Activated CD4-positive, alpha-beta T cell treated with anti-CD3 and anti-CD28 coated beads, Interleukin-2, amount 10 ng/mL, durations not matched to agents 24 days and 14 days (primary cell): ENCODE measurements at places on chromosomes 11 and 22. TPM values are rescaled to one million over a fixed set of nuclear protein-coding genes. Genes with fewer than 3 reads are reported as not detected.
A peak's percentile ranks its signal among the peaks of the same experiment; 100 is the strongest.

Gene COPB1
- 91.8 and 93.5 TPM in 2 replicates for total RNA-seq

- peak overlapping the region; percentile 93 for H3K27ac ChIP-seq
- H3K4me1 ChIP-seq, result peaks cover 60% of the 10 kb centered on the region
- H3K4me3 ChIP-seq, result peak overlapping the region; percentile 88
- DNase-seq, result peak; percentile 82
These were observed 798 bp downstream of the BCR start for GRCh38 chr22:23180893-23181720.

- peaks cover 3% of the 10 kb centered on the region for H3K27me3 ChIP-seq
- peaks cover 2% of the 10 kb centered on the region for H3K36me3 ChIP-seq
- no peak for DNase-seq
- H3K4me1 ChIP-seq, result peaks cover 4% of the 10 kb centered on the region
These were observed 12.5 kb upstream of the CCDC117 start for GRCh38 chr22:28759861-28760560.

DNA sequence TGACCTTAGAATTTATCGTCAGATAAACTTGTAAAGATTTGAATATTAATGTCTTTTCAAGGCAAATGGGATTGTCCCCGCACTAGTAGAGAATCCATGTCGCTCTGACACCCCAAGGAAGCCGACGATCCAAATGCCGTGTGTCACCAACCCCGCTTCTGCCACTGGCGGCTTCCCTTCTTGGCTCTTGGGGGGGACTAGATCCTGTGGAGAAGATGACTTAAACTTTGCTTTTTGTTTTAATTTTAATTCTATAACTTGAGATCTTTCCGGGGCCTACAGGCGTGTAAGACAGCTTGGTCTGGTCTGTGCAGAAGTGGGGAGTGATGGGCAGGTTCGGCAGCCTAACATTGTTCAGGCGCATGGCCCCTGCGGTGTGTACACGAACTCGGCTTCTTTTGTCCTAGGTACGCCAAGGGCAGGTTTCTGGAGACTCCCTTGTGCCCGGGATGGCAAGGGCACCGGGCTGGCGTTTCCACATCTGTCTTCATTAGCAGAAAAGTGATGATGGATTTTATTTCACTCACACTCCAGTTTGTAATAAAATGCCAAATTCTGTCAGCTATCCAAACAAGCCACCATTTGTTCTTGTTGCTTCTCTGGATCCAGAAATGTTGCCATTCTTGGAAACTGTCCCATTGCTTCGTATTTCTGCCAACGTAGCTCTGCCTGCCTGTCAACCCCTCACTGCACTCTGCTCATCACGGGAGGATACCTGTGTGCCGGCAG, 6.7 kb downstream of the YDJC start:
- H3K36me3 ChIP-seq, result peaks cover 40% of the 10 kb centered on the region
- no peak overlapping the region for H3K4me3 ChIP-seq
- peaks cover 28% of the 10 kb centered on the region for H3K4me1 ChIP-seq
- DNase-seq, result no peak
- no peaks in the 10 kb centered on the region for H3K27me3 ChIP-seq

- no peak overlapping the region for H3K27ac ChIP-seq
- DNase-seq, result peak; percentile 57
- no peaks in the 10 kb centered on the region for H3K27me3 ChIP-seq
- no peak overlapping the region for H3K4me3 ChIP-seq
- no peaks in the 10 kb centered on the region for H3K36me3 ChIP-seq
These were observed 4.1 kb downstream of the LRRC56 start for GRCh38 chr11:541433-541885.

GRCh38 chr11:7490535-7490934, 5.2 kb downstream of the OLFML1 start:
- H3K4me3 ChIP-seq, result no peak overlapping the region
- no peak overlapping the region for H3K27ac ChIP-seq
- no peaks in the 10 kb centered on the region for H3K4me1 ChIP-seq
- H3K36me3 ChIP-seq, result no peaks in the 10 kb centered on the region
- H3K27me3 ChIP-seq, result peaks cover 2% of the 10 kb centered on the region
- DNase-seq, result no peak

Gene ANO9
- total RNA-seq, result 35.4 and 36.9 TPM in 2 replicates

DNA sequence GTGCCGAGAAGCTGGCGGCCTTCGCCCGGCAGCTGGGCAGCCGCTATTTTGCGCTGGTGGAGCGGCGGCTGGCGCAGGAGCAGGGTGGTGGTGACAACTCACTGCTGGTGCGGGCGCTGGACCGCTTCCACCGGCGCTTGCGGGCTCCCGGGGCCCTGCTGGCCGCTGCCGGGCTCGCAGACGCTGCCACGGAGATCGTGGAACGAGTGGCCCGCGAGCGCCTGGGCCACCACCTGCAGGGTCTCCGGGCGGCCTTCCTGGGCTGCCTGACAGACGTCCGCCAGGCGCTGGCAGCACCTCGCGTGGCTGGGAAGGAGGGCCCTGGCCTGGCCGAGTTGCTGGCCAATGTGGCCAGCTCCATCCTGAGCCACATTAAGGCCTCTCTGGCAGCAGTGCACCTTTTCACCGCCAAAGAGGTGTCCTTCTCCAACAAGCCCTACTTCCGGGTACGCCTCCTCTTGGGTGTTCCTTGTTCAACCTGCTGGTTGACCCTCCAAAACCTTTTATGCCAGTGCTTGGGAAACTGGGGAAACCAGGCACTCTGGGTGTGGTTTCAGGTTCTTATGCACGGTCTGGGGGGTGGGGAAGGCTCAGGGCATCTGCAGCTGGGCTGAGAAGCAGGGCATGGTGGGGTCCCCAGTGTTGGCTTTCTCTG, 3.1 kb upstream of the TM7SF2 start:
- no peak overlapping the region for H3K27ac ChIP-seq
- H3K4me3 ChIP-seq, result no peak overlapping the region
- H3K36me3 ChIP-seq, result peaks cover 27% of the 10 kb centered on the region

Gene NNMT
- total RNA-seq, result not detected in 2 replicates

DNA sequence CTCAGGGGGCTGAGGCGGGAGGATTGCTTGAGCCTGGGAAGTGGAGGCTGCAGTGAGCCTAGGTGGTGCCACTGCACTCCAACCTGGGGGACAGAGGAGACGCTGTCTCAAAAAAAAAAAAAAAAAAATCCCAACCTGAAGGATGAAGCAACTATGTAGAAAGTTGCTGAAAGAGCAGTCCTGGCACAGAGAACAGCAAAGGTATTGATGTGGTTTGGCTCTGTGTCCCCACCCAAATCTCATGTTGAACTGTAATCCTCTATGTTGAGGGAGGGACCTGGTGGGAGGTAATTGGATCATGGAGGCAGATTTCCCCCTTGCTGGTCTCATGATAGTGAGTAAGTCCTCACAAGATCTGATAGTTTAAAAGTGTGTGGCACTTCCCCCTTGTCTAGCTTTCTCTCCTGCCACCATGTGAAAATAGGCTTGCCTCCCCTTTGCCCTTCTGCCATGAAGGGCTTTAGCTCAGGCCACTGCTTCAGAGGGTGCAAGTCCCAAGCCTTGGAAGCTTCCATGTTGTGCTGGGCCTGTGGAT, 10.7 kb upstream of the SERPING1 start:
- no peak overlapping the region for H3K27ac ChIP-seq
- no peaks in the 10 kb centered on the region for H3K36me3 ChIP-seq
- no peak overlapping the region for H3K4me3 ChIP-seq
- peaks cover 2% of the 10 kb centered on the region for H3K27me3 ChIP-seq
- DNase-seq, result no peak
- H3K4me1 ChIP-seq, result no peaks in the 10 kb centered on the region

GRCh38 chr11:79663017-79663416, 222.2 kb upstream of the TENM4 start:
- no peak overlapping the region for H3K4me3 ChIP-seq
- H3K27me3 ChIP-seq, result no peaks in the 10 kb centered on the region
- no peaks in the 10 kb centered on the region for H3K36me3 ChIP-seq
- DNase-seq, result no peak
- no peak overlapping the region for H3K27ac ChIP-seq

DNA sequence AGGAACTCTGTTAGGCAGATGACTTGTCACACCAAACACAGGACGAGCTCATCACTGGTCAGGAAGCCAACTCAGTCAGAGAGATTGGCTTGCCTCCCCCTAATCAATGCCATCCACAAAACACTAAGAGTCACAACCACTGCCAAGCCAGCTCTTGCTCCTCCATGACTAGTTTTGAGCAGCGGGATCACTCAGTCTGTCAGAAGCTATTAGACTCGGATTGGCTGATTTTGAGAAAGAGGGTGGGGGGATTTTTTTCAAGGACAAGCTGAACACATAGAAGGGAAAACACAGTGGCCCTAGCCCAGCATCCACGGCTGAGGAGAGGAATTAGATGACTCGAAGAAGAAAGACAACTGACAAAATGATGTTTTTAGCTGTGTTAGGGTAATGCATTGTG, 55.9 kb downstream of the SEZ6L start:
- H3K27me3 ChIP-seq, result no peaks in the 10 kb centered on the region
- DNase-seq, result no peak
- no peak overlapping the region for H3K4me3 ChIP-seq
- no peak overlapping the region for H3K27ac ChIP-seq
- no peaks in the 10 kb centered on the region for H3K4me1 ChIP-seq

Gene MRGPRX3
- total RNA-seq, result not detected in 2 replicates

Gene SEPTIN5
- total RNA-seq, result 0.44 and 1.4 TPM in 2 replicates

Gene CRYBB2
- total RNA-seq, result not detected in 2 replicates

- no peaks in the 10 kb centered on the region for H3K27me3 ChIP-seq
- no peak overlapping the region for H3K27ac ChIP-seq
- no peak for DNase-seq
- H3K36me3 ChIP-seq, result no peaks in the 10 kb centered on the region
- H3K4me3 ChIP-seq, result no peak overlapping the region
- H3K4me1 ChIP-seq, result no peaks in the 10 kb centered on the region
These were observed 93.5 kb downstream of the DBX1 start for GRCh38 chr11:20066783-20067156.

DNA sequence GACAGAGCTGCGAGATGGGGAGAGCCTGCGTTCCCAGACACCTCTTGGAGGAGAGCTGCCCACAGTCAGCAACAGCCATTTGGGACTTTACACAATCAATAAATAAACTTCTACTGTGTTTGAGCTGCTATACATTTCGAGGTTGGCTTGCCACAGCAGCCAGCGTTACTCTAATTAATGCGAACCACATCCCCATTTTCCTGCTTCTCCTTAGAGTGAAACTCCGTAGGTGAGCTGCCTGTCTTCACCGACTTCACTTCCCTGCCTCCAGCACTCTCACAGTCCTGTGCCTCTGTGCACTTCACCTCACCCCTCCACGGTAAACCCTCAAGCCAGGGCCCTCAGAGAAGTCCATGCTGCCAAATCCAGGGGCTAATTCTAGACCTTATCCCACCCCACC, 5.9 kb upstream of the SLC22A12 start:
- no peaks in the 10 kb centered on the region for H3K36me3 ChIP-seq
- no peak overlapping the region for H3K4me3 ChIP-seq
- peaks cover 7% of the 10 kb centered on the region for H3K27me3 ChIP-seq
- no peak for DNase-seq
- no peak overlapping the region for H3K27ac ChIP-seq
- H3K4me1 ChIP-seq, result no peaks in the 10 kb centered on the region

DNA sequence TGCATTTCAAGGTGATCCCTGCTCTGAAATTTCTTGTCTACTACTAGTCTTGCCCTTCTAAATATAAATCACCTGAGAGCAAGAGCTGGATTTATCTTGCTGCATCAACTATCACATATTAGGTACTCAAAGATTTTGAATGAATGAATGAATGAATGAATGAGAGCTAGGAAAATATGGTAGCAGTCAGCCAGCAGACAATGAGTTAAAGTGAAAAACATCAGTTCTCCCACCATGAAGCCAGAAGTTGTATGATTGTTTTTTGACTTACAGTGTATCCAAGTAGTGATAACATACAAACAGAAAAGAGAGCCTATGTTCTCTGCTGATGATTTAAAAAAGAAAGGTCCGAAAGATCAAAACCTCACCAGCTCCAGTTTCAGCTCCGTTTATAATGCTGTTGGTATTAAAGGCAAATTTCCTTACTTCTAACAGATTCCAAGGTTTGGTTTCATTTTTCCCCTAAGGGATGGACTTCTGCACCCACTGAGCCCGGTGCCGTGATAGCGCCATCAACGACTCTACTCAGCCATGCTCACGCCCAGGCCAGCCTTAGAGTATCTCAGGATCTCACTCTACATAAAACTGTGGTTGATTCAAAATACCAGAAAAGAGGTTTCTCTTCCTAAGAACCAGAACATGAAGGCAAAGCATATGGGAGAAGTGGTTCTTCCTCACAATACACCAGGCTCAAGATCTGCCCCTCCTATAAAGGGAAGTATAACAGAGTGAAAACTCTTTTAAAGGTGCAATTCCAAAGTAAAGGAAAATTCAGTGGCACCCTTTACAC, 92.0 kb downstream of the SGSM3 start:
- H3K36me3 ChIP-seq, result peaks cover 24% of the 10 kb centered on the region
- H3K4me1 ChIP-seq, result peaks cover 56% of the 10 kb centered on the region
- peak overlapping the region; percentile 98 for H3K4me3 ChIP-seq

Gene ARHGAP8
- 0.12 and 0.36 TPM in 2 replicates for total RNA-seq

DNA sequence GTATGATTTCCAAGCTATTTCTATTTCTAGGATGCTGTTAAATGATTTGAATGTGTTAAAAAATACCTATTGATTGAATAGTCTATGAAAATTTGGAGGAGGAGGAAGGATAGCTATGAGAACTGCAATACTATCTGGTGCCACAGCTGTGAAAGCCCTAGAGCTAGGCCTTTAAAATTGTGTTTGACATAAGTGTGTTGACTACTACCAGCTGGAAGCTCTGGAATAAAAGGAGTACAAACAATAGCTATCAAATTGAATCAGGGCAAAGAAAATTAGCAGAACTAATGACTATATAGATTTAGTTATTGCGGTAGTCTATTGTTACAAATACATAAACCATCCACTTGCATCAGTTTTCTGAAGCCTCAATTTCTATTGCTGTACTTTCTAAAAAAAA, 124.8 kb upstream of the CNTN5 start:
- H3K27ac ChIP-seq, result no peak overlapping the region
- no peaks in the 10 kb centered on the region for H3K4me1 ChIP-seq
- H3K36me3 ChIP-seq, result no peaks in the 10 kb centered on the region
- DNase-seq, result no peak
- H3K27me3 ChIP-seq, result no peaks in the 10 kb centered on the region
- H3K4me3 ChIP-seq, result no peak overlapping the region

Gene LMO1
- not detected in 2 replicates for total RNA-seq

GRCh38 chr11:103619938-103620337, 416.5 kb upstream of the DDI1 start:
- H3K4me1 ChIP-seq, result no peaks in the 10 kb centered on the region
- no peaks in the 10 kb centered on the region for H3K27me3 ChIP-seq
- no peak overlapping the region for H3K4me3 ChIP-seq
- DNase-seq, result no peak
